Foreskin fibroblast (primary cell): ENCODE measurements at places on chromosomes 11 and 22.

- no peak for DNase-seq
These were observed at the start of gene LGALS12 for GRCh38 chr11:63505857-63506528. LGALS12 (plus strand) TSS chr11:63506084; CDS start chr11:63506459, 375 bp downstream.

- no peak for DNase-seq
These were observed 183.5 kb upstream of the SNX19 start for GRCh38 chr11:131099746-131100145.

DNA sequence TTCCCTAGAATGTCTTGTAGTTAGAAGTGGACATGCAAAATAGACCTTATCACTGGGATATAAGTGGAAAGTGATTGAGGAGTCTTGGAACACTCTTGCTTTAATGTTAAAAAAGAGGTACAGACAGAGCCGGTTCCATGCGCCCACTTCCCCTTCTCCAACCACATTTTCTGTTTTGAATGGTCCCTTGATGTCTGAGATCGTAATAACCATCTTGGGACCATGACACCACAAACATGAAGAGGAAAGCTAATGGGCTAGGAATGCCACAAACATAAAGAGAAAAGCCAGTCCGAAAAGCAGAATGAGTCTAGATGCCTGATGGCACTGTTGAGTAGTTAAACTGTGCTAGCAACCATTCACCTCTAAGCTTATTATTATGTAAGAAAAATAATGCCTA is 54.8 kb upstream of the SPON1 start:
- DNase-seq = no peak

DNA sequence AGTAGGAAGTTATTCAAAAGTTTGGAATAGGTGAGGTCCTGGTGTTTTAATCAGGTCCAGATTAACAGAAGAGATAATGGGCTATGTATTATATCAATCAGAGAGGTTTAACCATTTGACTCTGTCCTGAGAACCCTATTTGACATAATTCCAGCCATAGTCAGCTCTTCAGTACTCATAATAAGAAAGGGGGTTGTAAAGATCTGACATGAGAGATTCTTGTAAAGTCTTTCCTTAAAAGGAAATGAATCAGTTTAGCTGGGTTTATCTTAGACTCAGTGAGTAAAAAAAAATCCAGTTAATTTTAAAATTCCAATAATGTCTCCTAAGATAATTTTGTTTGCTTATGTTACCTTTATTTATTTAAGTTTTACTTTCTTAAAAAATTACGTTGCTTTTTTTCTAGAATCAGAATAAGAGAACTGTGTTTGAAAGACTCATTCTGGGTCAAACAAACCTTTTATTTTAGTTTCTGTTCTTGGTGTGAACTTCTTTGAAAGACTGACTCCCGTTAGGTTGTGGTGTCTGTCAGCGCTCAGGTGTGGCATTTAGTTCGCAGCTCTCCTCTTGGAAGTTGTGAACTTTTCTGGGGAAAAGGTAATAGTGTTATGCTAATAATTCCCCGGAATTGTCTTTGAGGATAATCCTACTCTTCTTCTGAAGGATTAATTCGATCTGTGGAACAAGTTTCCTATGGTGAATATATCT is 20.5 kb downstream of the NUCB2 start:
- DNase-seq = no peak

DNA sequence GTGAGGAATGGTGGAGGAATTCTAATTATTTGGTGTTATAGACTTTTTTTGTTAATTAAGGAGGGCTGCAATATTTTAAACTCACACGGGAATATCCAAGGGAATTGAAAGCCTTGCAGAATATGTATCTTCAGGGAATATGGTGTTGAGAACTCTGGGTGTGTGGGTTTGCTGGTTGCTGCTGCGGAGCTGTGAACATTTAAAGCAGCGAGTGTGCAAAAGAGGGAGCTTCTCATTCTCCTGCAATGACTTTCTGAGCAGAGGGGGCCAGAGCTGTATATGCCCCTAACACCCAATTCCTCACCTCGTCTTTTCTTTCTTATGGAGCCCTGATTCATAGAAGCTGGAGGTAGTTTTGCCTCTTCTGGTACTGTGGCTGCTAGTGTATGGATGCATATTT is 217.7 kb downstream of the HIPK3 start:
- DNase-seq = no peak

- peak; percentile 99 for DNase-seq
These were observed 4.2 kb downstream of the MRGPRF start for GRCh38 chr11:69008737-69009440.

DNA sequence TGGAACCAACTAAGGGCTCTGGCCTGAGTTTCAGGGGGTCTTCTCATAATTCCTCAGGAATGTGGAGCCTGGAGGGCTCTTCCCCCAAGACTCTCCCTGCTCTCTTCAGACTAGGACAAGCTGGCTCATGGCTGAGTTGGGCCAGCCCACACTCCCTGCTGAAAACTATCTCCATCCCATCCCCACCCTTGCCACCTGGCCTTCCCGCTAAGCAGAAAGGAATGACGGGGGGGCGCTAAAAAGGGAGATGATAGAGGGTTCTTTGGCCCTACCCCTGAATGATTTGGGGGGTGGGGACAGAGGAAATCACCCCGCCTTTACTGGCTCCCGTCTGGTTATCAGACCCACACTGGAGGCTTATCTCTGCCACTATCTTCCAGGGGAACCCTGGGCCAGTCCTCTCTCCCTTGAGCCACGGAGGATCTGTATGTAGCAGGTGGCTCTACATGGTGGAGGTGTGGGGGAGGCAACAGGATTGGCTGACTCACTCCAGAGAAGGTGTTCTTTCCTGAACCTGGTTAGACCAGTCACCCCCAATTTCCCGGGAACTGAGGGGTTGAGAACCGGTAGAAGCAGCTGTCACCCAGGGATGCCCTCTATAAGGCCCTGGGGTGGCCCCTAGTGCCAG is 5.7 kb downstream of the SMTN start:
- DNase-seq = no peak

DNA sequence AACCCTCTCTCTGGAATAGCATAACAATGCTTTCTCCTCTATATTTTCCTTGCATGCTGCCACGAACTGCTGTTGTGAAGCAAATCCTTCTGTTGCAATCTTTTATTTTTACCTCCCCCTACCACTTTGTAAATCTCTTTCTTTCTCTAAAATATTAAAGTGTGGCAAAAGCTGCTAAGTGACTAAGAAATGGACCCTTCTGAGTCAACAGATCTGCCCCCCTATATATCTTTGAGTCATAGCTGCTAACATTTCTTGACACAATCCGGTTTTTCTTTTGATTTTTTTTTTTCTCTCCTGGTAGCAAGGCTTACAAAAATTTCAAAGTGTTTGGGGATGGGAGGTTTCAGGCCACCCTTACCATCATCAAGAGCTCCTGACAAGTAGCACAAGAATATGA is 39.0 kb upstream of the KIRREL3 start:
- no peak for DNase-seq

DNA sequence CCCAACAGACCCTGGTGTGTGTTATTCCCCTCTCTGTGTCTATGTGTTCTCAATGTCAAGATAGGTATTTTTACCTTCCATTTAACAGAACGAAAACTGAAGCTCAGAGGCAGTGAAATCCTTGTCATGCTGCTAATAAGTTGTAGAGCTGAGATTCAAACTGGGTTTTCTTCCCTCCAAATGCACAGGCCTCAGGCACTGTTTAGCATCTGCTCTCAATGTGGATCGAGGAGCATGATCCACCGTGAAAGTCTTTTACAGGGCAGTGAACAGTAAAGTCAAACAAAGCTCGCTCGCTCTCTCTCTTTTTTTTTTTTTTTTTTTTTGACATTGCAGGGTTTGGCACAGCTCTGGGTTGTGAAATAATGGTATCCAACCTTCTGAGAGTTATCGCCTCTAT is 401.0 kb upstream of the SYN3 start:
- DNase-seq = no peak

GRCh38 chr11:34443136-34443535 is 4.4 kb downstream of the CAT start:
- no peak for DNase-seq

DNA sequence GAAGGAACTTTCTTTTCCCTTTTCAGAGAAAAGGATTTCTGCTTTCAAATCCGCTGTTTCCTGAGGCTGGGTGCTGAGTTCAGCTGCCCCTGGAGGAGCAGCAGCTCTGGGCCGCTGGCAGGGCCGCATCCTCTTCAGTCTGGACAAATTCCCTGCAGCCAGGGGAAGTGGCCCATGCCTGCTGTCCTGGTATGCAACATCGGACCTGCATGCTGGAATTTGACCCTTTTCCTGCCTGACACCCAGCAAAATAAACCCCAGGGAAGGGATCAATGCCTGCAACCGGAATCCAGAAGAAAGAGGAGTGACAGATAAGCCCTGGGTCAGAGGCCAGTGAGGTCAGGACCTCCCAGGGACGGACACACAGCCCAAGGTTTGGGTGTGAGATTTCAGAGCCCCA is 54.1 kb upstream of the LINC01488 start:
- DNase-seq = no peak

DNA sequence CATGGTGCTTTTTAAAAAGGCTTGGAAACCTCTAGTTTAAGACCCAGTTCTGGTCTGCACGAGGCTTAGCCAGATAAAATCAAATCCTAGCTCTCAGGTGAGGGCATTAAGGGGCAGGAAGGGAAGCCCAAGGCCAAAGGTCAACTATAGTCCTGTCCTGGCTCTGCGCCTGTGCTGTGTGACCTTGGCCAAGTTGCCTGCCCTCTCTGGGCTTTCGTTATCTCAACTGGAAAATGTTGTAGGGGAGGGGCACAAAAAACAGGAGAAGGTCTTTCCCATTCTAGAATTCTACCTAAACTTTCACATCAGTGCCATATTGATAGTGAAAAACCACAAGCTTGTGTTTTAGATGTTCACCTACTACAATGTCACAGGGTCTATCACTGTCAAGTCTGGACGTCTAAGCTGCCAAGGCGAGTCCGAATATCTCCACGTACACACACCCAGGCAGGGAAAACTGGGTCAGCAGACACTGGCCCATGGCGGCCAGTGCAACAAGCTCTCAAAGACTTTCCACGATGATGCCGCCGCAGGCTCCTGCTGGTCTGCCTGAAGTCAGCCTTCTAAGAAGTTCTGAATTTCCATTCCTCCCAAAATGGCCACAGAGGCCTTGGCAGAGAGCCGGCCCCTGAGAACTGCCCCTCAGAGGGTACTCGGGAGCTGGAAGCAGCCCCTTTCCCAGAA is 18.0 kb downstream of the MN1 start:
- DNase-seq = no peak

GRCh38 chr22:49281467-49282340 is 546.0 kb downstream of the BRD1 start:
- DNase-seq = no peak

DNA sequence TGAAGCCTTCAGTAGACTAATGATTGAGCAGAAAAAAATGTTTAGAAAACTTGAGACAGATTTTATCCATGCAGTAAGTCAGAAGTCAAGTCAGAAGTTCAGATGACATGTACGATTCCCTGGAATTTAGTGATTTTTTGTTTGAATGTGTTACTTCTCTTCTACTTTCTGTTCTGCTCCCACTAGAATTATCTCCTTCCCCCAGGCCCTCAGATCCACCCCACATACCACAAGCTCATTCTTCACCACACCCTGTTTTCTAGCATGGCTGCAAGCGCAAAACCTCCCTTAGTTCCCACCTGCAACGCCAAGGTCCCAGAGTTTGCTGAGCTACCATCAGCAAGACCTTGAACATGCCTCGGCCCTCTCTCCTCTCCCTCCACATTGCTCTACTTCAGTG is 64.1 kb downstream of the KCNJ1 start:
- DNase-seq = no peak

- no peak for DNase-seq
These were observed 30.4 kb downstream of the KCNJ4 start for GRCh38 chr22:38424525-38425080.

GRCh38 chr22:21948824-21949568 is 3.7 kb downstream of the PPM1F start:
- DNase-seq = no peak

DNA sequence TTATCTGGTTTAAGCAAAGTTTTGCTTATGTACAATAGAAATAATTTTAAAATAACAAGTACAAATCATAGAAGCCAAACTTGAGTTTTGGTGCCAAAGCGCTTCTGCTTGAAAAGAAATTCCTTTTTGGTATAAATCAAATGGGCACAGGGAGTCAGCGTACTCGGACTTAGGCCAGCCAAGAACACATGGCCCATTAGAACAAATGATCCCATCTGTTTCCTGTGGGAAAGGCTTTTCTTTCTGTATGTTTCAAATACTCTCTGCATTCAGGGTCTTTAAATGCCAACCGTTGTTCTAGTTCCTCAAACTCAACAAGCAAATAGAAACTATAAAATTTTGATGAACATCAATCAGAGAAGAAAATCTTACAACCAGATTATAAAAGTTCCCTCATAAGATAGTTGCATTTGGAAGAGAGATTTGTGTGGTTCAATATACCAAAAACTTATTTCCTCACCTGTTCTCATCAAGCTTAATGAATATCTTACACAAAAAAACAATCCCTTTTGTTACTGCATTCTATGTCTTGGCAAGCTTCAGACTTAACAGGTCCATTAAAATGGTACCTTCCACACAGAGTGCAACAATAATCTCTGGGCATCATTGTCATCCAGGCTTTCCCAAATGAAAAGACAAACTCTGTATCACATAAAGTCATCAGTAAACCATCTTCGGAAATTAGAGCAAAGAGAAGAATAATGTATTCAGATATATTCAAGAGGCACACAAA is 739.8 kb upstream of the API5 start:
- DNase-seq = no peak
